ENCODE measurements at places on chromosomes 4 and X.

DNA sequence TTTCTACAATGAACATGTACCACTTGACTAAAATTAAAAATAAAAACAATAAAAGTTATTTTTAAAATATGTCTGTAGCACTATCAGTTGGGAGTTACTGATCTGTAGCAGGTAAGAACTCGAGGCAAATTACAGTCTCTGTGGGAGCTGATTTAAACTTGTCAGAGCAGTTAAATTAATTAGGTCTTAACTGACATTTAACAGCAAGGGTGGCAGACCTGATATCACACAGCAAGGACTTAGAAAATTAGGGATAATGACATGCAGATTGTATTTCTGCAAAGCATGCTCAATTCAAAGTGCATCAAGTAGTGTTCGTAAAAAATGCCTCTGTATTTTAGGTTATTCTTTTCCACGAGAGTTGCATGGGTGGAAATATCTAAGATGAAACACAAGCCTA is 208.9 kb downstream of the SPATA18 start:
- no peak for DNase-seq

DNA sequence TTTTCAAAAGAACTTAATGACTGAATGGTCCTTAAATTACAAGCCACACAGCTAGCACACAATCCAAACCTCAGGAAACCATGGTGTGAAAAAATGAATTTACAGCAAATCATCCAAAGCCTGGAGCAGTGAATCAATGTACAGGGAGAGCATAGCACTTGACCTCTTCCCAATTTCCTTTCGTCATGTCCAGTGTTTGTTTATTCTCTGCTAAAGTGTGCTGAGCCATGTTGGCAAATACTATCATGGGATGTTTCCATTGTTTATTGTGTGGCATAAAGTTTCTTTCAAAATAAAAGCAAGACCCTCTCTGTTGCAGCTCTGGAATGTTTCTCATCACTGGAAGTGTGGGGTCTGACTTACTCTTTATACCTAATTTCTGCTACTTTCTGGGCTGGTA is 25.4 kb upstream of the FAM47B start:
- no peak for DNase-seq

DNA sequence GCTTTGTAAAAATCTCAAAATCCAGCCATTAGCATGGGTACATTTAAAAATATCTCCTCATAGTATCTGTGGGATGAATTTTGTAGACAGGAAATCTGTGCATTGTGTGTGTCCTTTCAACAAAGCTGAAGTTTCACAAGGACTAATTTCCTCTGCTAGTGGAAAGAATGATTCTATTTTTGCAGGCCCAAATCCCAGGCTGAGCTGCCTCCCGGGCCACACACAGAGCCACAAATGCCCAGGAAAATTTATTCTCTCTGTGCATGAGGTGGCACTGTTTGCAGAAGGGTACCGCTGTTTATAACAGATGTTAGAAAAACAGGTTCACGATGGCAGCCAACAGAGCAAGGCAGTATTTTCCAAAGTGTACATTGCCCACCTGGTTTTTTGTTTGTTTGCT is 11.0 kb upstream of the VCX3B start:
- DNase-seq = no peak

DNA sequence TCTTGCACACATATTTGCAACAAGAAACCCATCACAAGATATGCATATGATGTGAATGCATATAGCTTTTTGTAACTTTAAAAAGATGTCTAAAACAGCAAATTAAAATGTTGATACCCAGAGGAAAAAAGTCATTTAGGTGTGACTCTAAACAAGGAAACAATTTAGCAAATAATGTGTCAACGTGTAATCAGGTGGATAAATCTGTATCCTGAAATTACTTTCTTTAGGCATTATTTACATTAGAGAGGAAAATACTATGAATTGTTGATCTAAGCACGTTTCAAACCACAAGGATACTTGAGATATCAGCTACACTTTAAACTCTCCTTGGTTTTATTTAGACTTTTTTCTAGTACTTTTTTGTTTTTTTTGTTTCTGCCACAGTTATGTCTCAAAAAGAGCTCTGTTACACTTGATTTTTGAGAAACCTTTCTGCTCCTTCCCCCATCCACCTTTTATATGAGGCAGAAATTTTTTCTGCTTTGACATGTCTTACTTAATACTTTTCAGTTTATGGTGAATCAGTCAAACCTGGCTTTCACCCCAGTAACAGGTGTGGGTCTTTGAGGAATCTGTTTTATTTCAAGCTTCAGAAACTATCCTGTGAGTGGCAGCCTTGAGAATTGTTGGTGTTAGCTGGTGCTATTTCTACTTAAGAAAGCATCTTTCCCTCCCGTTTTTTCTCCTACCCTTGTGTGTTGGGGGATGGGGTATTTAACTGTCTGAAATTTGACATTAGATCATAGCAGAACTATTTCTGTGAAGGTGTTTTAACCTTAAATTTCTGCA is 1.9 kb downstream of the NPNT start:
- no peak for DNase-seq

DNA sequence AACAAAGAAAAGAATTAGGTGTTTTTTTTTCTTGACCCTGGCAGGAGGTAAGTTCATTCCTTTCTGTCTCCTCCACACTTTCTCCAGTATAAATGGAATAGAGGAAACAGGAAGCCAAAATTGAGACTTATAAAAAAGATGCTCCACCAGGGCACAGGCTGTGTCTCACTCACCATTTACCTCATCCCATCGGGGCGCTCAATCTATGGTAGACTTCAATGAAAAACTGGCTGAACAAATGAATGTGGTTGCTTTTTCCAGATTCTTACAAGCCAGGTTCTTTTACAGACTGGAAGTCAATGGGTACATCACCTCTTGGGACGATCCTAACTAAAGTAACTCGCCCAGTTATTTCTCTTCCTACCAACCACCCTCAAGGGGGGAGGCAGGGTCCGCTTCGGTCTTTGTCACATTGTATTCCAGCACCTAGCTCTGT is 685 bp downstream of the COMMD8 start:
- no peak for DNase-seq

- DNase-seq = no peak
Measured at GRCh38 chrX:104565791-104566680, at the start of gene IL1RAPL2. Gene IL1RAPL2 (plus strand): TSS chrX:104566199.

DNA sequence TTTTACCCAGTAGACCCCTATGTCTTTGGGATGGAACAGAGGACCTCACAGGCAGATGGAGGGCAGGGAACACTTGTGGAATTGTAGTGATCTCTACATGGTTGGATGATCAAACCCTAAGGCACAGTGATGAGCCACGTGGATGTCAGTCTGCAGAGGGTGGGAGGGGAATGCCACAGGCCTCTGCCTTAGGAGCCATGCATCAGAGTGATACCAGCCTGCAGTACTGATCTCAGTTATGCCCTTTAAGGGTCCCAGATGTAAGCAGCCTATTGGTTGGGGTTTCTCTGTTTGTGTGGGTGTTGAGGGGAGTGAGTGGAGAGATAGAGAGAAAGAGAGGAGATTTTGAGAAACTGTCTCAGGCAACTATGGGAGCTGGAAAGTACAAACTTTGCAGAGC is 39.9 kb upstream of the XAGE1B start:
- no peak for DNase-seq

DNA sequence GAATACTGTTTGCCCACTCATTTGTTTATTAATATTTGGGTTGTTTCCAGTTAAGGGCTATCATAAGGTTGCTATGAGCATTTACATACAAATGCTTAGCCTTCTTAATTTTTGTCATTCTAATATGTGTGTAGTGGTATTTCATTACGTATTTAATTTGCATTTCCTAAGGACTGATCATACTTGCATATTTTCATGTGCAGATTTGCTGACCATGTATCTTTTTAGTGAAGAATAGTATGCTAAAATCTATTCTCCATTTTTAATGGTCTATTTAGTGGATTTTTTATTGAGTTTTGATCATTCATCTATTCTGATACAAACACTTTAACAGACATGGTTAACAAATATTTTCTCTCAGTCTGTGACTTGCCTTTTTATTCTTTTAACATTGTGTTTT is 949.5 kb downstream of the RAB28 start:
- DNase-seq = no peak
